ENCODE measurements at places on chromosomes 3 and 15. TPM values are rescaled to one million over a fixed set of nuclear protein-coding genes. Genes with fewer than 3 reads are reported as not detected.

Gene SEMA5B
- 0.76 TPM for total RNA-seq

Gene CHST2
- 0.69 TPM for total RNA-seq

Gene CHST13
- not detected for total RNA-seq

Gene PATL2
- 0.87 TPM for total RNA-seq

Gene AHSG
- not detected for total RNA-seq

Gene MRAS
- total RNA-seq: 4.1 TPM
